Vagina (tissue), 2 donors: ENCODE measurements at places on chromosomes 12 and 14.

- no peaks in the 10 kb centered on the region for H3K27me3 ChIP-seq
- H3K36me3 ChIP-seq, result no peaks in the 10 kb centered on the region
- peaks cover 4% of the 10 kb centered on the region for H3K4me1 ChIP-seq
- DNase-seq, result no peak
- no peak overlapping the region for H3K27ac ChIP-seq
- no peak overlapping the region for H3K4me3 ChIP-seq
Measured at GRCh38 chr14:24130717-24131548, 474 bp downstream of the FITM1 start.

- H3K27ac ChIP-seq, result no peak overlapping the region
- H3K4me1 ChIP-seq, result peaks cover 35% of the 10 kb centered on the region
- no peaks in the 10 kb centered on the region for H3K27me3 ChIP-seq
Measured at GRCh38 chr14:73489481-73490175, 1.1 kb upstream of the RIOX1 start.

DNA sequence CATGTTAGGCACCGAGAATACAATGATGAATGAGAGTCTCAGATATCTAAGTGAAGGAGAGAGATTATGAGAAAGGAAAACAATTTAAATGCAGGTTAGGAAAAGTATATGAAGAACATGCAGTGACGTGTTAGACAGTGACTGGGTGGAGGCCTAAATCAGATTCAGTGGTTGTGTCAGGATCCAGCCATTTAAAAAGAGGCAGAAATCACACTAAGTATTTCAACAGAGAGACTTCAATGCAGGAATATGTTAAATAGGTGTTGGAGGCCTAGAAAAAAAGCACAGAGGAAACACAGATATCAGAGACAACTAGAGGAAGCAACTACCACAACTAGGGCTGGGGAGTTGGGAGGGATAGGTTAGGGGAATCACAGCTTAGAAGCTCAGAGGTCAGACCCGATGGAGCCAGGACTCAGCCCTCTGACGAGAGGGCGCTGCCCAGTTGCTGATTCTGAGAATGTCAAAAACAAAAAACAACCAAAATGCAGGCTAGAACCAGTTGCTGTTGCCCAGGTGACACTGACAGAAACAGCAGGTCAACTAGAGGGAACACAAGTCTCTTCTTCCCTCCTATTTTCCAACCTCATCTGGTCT lies 3.0 kb upstream of the GARIN2 start:
- H3K27me3 ChIP-seq, result no peaks in the 10 kb centered on the region
- no peak for DNase-seq
- H3K27ac ChIP-seq, result no peak overlapping the region

DNA sequence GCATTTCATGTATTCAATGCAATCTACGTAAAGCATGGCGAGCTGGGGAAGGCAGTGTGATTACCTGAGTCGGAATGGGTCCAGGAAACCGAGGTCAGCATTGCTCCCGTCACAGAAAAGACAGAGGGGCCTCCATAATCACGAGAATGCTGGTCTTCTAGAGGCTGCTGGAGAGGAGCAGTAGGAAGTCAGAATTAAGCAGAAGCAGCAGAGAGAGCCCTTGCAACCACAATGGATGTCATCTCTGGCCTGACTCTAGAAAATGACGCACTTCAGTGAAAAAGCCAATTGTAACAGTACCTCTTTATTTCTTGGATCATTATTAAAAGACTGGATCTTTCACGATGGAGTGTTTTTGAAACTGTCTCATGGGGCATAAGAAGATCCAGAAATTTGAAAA lies 69.5 kb upstream of the FOXN3 start:
- peaks cover 14% of the 10 kb centered on the region for H3K4me1 ChIP-seq
- no peaks in the 10 kb centered on the region for H3K36me3 ChIP-seq
- DNase-seq, result no peak

- no peak overlapping the region for H3K4me3 ChIP-seq
- no peaks in the 10 kb centered on the region for H3K36me3 ChIP-seq
- H3K4me1 ChIP-seq, result peaks cover 6% of the 10 kb centered on the region
Measured at GRCh38 chr14:104879201-104879982, 14.3 kb downstream of the CEP170B start.

- H3K4me3 ChIP-seq, result no peak overlapping the region
- H3K4me1 ChIP-seq, result no peaks in the 10 kb centered on the region
- no peak for DNase-seq
- no peaks in the 10 kb centered on the region for H3K27me3 ChIP-seq
- H3K27ac ChIP-seq, result no peak overlapping the region
Measured at GRCh38 chr14:100988956-100989355, 85.4 kb upstream of the RTL1 start.
